ENCODE measurements at places on chromosomes 4 and X. TPM values are rescaled to one million over a fixed set of nuclear protein-coding genes. Genes with fewer than 3 reads are reported as not detected.

LNX1 gene
- polyA plus RNA-seq, result 2.8 TPM

CRMP1 gene
- 22.9 TPM for polyA plus RNA-seq

SULT1E1 gene
- 27.6 TPM for polyA plus RNA-seq

DNA sequence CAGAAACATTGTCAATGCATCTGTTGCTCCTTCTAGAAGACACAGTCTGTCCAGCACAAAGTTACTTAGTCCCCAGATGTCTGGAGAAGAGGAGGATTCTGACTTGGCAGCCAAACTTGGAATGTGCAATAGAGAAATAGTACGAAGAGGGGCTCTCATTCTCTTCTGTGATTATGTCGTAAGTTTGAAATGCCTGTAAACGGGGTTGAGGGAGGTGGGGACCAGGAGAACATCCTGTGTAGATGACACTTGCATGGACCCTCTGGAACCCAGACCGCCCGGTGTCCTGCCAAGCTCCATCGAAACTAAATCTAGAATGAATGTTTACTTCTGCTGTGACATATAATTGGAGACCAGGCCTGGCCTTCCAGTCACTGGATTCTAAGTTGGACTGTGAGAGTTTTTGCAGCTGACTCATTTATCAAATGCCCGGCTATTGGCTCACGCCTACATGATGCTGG, 45.0 kb upstream of the MSANTD1 start:
- DNase-seq, result peak; percentile 66

DNA sequence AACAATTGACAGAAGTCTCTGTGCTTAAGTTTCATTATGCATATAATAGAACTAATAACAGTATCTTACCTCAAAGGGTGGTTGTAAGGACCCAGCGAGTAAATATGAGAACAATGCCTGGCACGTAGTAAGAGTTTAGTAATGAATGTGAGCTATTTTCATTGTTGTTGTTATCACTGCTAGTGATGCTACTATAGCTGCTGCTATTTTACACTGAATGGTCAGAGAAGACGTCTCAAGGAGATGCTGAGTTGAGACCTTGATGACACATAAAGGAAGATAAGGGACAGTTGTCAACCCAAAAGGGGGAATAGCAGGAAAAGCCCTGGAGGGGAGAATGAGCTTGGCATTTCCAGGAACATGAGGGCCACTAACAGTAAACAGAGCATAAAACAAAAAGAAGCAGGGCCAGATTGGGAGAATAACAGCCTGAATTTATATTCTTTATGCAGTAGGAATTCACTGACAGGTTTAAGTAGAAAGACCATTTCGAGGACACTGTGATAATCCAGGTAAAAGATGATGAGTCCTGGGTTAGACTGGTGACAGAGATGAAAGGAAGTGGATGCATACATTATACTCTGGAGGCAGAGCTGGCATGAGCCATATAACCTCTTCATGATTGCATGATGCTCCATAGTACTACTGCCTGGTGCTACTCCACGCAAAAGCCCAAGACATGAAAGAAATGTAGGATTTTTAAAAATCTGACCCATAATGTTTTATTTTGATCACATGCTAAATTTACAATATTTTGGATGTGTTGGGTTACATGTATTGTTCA, 23.1 kb downstream of the ATP8A1 start:
- no peak for DNase-seq

MCTS1 gene
- 43.6 TPM for polyA plus RNA-seq

DNA sequence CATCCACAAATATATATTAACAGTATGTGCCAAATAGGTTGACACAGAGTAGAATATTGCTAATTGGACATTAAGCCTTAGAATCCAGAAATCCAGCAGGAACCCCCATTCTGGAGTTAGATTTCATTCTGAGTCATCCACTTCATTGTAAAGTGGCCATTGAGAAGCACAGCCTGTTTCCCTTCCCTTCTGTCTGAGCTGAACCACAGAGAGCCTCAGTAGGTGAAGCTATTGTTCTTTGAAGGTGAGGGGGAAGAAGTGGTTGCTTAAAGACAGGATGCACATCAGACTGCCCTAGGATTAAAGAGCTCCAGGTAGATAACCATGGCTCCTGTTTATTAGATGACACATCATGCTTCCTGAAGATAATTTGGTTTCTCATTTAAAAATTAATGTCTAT, 30.6 kb upstream of the MCF2 start:
- no peak for DNase-seq

ENPEP gene
- 11.3 TPM for polyA plus RNA-seq

DNA sequence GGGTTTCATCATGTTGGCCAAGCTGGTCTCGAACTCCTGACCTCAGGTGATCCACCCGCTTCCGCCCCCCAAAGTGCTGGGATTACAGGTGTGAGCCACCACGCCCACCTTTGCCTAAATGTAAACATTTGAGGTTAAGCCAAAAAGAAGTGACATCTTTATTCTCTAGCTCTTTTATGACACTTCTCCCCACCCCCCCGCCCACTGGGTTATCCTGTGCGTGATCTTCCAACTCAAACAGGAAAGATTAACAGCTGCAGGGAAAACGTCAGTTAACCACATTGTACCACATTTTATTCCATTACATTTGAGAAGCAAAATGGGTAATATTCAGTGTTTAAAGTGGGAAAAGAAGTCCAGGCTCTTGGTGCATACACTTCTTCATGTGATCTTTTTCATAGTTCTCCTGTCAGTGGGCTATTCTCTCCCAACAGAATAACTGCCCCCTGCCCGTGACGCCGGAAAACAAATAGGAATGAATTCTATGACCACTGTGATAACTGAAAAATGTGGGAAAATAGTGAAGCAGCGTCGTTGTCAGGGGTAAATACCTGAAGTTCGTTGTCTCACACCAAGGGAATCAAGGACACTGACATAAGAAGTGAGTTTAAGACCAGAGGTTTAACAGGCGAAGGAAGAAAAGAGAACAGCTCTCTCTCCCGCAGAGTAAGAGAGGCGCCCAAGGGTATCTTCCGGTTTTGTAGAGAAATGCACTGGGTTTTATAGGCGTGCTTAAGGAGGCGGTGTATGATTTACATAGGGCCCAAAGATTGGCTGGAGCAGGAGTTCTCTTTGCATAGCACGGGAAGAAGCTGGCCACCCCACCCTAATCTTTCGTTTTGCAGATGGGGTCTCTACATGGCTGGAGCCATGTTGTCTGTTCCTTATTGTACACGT, 9.7 kb upstream of the SRD5A3 start:
- no peak for DNase-seq

DNA sequence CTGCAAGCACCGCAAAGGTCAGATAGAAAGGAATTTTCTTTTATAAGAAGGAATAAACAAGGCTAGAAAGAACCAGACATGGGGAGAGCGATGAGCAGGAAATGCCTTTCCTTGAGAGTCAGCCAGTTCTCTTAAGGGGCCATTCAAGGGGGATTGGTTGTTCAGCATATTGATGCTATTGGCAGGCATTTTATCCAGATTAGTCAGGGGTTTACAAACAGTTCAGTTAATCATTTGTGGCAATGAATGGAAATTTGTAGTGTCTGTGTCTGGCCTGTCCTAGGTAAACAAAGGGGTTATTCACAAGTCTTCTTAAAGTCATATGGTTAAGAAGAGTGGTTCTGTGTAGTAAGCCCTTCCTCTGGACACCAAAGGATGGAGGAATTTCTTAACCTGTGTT, 184.7 kb upstream of the FRMPD4 start:
- DNase-seq, result peak; percentile 82

KIT gene
- polyA plus RNA-seq, result 8.4 TPM

GRCh38 chrX:43953218-43953617, 20.0 kb downstream of the NDP start:
- no peak for DNase-seq

FRG2 gene
- polyA plus RNA-seq, result not detected

POLN gene
- 2.9 TPM for polyA plus RNA-seq

DNA sequence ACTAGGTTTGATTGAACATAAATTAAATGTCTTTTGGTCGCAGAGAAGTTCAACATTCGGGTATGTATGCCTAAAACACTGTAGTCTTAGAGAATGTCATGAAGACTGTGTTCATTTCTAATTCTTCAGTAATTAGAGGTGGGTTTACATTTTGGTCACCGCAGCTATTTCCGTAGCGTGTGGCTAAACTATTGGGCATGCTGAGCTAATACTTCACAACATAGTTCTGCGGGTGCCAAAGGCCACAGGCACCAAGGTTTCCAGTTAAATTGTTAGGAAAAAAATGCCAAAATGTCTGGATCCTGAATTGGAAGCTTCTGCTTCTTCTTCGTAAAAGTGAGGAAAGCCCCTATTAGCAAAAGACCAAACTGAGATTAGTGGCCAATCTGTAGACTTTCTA, 25.1 kb downstream of the SMIM31 start:
- no peak for DNase-seq

All from muscle of leg (tissue), 16 donors.